ENCODE measurements at places on chromosomes 3 and 15.

GRCh38 chr3:59469948-59470723, 420.3 kb upstream of the CFAP20DC start:
- no peak for DNase-seq

DNA sequence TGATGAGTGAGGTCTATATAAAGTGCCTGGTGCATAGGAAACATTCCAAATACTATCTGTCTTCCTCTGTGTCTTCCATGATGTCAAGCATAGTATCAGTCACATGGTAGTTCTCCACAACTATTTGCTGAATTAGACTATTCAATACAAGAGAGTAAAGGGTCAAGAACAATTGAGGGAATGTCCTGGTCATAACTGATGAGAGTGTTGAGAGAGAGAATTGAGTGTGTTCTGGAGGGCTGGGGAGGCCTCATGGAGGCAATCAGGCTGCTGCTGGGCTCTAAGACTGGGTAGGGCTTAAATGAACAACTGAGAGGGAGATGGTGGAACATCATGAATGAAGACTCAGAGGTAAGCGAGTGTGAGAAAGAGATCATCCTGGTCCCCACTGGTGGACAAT, 433.7 kb upstream of the ONECUT1 start:
- no peak for DNase-seq

DNA sequence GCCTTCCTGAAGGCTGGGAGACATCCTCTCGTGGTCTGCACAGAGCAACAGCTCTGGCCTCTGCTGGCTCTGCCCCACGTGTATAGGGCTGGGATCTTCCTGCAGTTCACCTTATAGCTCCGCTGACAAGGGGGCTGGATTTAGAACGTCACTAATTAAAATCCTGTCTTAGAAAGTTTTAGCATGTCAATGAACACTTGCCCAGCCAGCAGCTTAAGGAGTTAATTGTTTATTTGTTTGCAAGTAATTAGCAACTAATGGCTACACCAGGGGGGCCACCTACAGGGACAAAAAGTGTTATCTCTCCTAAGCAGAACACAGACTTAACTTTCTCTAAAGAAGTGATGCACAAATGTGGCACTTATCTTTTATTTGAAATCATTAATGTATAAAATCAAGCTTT, at the start of gene HESX1:
HESX1 (minus strand) TSS at position 84 of the 403 bp plus-strand sequence; CDS start at position 24, 60 bp downstream.
- DNase-seq, result no peak

- no peak for DNase-seq
These were observed 7.5 kb downstream of the SLC49A4 start for GRCh38 chr3:122802323-122802722.

GRCh38 chr3:194328053-194328657, 23.0 kb downstream of the CPN2 start:
- DNase-seq, result no peak

DNA sequence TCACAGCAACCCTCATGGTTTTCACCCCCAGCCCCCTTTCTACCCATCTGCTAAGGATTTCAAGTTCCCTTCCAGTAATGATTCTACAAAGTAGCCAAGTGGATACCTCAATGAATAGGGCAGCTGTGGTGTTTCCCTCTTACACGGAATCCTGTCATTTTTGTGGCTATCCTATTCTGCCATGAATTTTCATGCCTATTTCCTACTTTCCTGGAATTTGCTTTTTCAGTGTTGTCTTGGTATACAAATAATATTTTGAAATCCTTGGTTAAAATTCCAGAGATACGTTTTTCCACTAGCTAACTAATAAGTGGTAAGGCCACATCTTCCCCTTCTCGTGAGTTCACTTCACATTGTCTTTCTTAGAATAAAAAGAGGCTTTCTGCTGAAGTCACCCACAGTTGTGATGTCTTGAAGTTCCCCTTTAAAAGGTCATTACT, 7.5 kb downstream of the ADPRH start:
- no peak for DNase-seq

- DNase-seq, result no peak
These were observed 12.7 kb downstream of the TKT start for GRCh38 chr3:53243165-53243564.

DNA sequence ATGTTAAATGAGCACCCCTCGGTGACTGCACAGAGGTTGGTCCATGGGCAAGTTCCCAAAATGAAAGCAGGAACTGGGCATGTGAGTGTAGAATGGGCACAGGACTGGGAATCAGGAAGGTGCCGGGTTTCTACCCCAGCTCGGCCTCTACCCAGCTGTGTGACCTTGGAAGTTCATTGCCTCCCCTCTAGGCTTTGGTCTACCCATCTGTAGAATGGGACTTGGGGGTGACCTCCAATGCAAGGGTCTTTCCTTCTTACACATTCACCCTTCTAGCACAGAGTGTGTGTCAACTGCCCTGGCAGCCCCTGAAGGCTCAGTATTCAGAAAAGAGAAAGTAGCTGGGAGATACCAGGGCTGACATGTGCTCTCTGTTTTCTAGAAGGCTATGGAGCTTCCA, 72.3 kb upstream of the PIAS1 start:
- DNase-seq, result no peak

- no peak for DNase-seq
These were observed 1.9 kb upstream of the SLC41A3 start for GRCh38 chr3:126085841-126086240.

DNA sequence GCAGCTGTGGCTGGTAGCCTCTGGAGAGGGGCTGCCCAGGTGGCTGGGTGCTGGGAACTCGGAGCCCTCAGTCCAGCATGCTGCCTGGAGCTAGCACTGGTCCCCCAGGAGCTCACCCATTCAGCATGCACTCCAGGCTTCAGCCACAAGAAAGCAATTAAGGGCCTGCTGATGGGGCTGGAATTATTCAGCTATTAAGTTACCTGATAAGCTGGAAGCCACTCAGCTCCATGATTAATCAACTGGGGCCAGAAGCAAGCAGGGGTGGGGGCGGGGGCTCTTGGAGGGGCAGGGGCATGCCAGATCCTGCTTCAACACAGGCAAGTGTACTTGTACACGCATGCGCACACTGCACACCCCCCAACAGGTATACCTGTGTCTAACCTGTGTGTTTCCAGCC, 22.1 kb upstream of the TMEM115 start:
- DNase-seq, result no peak

Measured in Caco-2 (cell line).